Stimulated activated CD8-positive, alpha-beta memory T cell treated with anti-CD3 and anti-CD28 coated beads, Interleukin-4, amount 100 ng/mL, for 1 hour (primary cell): ENCODE measurements at places on chromosomes 7 and 10.
A peak's percentile ranks its signal among the peaks of the same experiment; 100 is the strongest.

GRCh38 chr7:774161-775109 is 47.4 kb upstream of the PRKAR1B start:
- DNase-seq, result peak; percentile 11

GRCh38 chr7:78149787-78150186 is 351.2 kb downstream of the PHTF2 start:
- no peak for DNase-seq

DNA sequence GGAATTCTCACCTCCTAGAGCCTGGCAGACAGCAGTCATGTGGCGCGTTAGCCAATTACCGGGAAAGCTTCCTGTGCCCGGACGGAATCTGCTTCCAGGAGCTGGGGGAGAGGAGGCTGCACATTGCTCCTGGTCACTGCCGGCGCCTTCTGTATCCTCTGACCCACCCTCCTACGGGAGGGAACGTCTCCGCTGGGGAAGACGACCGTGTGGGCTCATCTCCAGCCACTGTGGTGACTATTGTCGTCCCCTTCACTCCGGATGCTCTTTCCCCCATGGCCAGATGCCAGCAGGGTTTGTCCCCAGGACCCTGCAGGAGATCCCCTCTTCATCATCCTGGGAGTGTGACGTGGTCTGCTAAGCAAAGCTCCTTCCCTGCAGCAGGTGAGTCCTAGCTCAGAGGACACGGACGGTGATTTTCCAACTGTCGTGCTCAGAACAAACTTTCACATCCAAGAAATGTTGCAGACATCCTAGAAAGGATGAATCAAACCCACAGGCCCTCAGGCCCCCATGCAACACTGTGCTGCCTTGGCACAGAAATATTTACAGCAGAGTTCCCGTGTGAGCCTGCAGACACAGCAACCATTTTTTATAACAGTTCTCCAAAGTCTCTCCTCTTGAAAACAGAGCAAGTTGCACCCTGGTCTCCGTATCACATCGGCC is 29.6 kb upstream of the FAM20C start:
- DNase-seq, result no peak

GRCh38 chr10:121165276-121165675 is 314.1 kb downstream of the WDR11 start:
- no peak for DNase-seq

GRCh38 chr7:25222666-25223065 is 5.6 kb downstream of the NPVF start:
- no peak for DNase-seq

GRCh38 chr7:29255906-29256692 is 61.5 kb downstream of the CHN2 start:
- no peak for DNase-seq

DNA sequence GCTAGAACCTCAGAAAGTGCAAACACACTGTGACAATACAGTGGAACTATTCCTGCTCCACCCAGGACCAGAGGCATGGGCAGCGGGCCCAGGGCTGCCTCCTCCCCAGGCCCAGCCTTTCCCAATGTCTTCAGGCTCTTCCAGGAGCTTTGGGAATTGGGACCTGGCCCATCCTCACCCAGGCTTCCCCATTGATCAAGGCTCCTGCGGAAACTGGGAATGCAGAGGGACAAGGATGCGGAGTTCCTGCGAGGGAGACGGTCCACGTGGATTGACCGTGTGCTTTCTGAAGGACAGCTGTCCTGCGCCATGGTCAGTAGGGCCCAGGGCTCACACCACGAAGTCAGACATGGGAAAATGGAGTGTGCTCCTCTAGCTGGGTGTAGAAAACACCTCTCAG is 56.6 kb downstream of the CSGALNACT2 start:
- DNase-seq, result no peak

GRCh38 chr10:34814913-34815184 is 247 bp downstream of the PARD3 start:
- no peak for DNase-seq

DNA sequence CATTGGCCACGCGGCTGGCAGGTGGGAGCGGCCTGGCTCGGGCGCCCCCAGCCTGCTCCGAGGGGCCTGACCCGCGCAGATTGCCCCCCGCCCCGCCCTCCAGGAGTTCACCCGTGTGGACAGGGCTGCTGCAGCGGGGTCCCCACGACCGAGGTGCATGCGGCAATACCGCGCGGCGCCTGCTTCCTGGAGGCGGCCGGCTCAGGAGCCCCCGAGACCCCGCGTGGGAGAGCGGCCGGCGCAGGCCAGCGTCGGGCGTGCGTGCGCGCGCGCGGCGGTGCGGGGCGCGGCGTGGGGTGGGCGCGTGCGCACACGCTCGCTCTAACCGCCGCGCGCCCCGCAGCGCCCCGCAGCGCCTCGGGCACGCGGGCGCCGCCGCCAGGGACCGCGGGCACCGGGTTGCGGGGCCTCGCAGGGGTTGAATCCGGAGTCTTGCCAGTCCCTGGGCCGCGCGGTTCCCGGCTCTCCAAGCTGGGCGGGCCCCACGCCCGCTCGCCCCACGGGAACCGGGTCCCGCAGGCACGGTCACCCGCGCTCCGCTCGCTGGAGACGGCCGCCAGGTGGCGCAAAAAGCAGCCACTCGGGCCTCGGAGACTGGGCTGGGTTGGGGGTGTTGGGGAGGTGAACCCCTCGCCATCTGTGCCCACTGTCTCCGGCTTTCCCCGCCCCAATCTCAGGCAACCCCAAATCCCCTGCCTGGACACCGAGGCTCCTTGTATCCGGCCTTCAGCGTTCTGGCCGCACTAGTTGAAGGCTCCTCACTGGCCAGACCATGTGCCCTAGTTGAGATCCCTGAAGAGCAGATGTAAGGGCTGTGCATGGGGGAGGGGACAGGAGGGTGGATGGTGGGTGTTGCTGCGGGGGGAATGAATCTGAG is 1.3 kb upstream of the ACHE start:
- peak; percentile 44 for DNase-seq

DNA sequence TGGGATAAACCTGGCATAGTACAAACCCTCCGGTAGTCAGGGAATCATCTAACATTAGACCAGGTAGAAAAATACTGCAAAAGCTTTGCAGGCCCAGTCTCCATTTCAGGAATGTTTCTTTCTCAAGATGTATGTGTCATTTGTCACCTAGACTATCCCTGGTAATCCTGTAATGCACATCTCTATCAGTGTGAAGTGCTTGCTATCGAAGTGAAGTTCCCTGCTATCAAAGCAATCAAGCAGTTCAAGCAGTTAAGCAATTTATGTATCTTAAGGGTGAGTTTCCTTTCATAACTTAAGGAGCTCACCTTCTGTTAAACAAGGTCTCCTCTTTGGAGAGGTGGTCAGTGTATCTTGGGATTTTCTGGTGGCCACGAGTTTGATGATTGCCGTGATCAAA is 47.2 kb downstream of the CELF2 start:
- DNase-seq, result no peak

DNA sequence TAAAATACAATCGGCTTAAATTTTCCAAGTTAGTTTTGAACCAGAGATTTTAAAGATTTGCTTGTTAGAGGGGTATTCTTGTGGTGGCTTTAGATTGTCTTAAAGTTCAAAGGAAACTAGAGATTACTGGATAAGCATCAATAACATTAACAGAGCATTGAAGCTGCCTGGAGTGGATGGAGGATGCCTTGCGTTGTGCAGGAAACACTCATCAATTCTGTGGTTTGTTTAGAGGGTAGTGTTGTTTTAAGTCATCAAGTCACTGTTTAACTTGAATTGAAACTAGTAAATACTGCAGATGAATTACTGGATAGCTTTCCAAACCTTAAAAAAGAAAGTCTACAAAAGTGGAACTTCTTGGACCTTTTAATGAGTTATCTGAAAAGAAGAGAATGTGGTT is 218.6 kb downstream of the CELF2 start:
- DNase-seq, result no peak

DNA sequence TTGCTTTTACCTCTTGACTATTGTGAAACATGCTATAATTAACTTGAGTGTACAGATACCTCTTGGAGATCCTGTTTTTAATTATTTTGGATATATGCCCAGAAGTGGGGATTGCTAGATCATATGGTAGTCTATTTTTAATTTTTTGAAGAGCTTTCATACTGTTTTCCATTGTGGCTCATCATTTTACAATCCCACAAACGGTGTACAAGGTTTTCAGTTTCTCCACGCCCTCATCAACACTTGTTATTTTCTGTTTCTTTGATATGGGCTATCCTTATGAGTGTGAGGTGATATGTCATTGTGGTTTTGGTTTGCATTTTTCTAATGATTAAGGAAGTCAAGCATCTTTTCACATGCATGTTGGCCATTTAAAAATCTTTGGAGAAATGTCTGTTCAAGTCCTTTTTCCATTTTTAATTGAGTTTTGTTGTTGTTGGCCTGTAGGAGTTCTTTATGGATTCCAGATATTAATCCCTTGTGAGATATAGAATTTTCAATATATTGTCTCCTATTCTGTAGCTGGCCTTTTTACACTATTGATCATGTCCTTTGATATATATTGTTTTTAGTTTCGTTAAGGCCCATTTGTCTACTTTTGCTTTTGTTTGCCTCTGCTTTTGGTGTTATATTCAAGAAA is 7.5 kb downstream of the AGK start:
- no peak for DNase-seq

GRCh38 chr10:45555795-45556194 is 116.8 kb downstream of the ZFAND4 start:
- no peak for DNase-seq

DNA sequence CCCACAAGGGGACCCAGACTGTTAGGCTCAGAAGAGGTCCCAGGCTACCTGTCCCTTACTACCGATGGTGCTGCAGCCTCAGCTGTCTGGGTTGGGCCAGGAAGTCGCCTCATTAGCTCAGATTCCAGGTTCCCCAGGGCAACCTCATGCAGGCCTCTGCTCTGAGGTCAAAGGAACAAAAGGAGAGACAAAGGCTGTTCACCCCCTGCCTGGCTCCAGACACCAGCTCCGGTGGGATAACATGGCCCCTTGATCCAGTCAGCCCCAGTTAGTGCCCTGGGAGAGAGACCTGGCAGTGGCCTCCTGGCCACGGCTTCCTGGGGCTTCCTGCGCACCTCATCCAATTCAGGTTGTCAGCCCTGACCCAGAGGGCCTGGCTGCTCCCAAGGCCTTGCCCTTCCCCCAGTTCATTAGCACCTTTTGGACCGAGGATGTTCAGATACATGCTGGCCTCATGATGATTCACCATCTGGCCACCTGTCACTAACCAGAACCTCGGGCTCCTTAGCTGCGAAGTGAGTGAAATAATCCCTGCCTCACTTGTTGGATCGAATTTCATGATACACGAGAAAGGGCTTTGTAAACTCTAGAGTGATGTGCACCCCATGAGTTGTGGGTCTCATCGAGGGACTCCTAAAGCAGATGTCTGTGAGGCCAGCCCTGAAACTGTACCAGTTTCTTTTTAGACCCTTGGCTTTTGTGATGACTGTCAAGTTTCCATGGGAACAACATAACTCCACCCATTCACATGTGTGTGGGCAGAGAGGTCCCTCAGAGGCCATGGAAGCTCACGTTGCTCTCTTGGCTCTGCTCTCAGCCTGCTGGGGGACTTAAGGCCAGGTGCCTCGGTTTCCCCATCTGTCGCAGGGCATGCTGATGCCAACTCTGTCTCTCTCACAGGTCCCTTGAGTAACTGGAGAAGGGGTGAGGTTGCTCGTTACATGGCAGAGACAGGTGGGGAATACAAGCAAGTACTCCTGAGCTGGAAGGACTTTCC is 79.5 kb upstream of the PCBD1 start:
- DNase-seq, result no peak

DNA sequence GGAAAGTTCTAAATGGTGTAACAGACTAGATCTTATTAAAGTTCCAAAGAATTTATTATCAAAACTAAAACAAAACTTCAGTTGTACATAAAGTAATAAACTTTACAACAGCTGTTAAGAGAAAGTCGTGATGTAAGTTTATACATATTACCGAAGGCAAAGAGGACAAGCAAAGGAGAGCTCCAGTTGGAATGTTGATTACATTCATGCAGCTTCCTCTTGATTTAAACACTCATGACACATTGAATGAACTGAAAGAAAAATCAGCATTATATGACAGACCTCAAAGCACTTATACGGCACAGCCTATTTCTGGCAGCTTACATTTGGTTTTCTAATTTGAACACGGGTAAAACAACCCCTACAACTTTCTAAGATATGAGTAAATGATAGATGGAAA is 13.6 kb downstream of the SRI start:
- no peak for DNase-seq

GRCh38 chr7:79459381-79459780 is 5.9 kb upstream of the MAGI2 start:
- DNase-seq, result no peak

DNA sequence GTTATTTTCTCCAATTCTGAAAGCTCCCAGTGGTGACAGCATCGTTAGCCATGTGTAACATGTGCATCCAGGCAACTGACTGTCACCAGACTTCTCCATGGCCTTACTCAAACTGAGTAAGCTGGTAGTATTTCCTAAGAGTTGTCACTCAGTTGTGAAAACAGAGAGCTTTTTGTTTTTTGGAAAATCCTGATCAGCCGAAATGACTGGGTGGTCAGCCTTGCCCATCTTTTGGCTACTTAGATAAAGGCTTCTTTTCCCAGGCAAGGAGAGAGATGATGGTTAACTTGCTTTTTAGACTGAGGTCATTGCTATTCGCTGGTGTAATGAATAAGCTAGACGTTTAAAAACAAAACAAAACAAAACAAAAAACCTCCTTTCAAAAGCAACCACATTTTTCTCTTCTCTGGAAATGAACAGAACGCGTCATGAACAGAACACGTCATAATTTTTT is 159.5 kb upstream of the KLF14 start:
- DNase-seq, result no peak

GRCh38 chr10:129900825-129901224 is 63.2 kb downstream of the EBF3 start:
- DNase-seq, result no peak

DNA sequence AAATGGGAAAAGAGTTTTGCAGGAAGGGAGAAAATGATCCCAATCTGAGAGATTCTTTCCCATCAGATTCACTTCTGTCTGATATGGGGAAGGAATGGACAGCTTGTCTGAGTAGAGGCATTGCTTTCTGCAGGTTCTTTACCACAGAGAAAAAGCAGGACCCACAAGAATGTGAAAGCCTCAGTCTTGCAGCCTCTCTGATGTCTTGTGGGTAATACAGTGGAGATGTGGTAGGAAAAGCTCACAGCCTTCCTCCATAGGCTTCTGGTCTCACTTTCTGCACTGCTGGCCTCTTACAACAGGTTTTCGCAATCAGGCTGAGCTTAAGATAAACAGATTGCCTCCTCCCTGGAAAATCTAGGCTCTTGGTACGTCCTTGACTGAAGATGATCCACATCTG is 551 bp downstream of the IFIT1 start:
- DNase-seq, result no peak

DNA sequence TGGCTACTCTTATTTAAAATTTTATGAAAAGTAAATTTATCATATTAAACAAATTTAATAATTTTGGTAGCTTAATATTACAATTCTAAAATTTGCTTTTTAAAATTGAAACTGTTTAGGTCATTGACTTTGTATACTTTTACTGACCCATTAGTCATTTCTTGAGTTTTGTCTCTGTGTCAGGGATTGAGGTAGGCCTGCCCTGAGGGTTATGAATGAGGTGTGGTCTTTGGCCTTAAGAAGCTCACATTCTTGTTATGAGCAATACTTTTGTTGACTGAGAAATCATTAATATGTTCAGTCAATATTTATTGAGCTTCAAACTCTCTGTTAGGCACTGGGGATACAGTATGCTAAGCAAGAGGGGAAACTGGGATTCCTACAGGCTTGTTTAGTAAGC is 47.0 kb upstream of the RPA3 start:
- DNase-seq, result no peak
